Stimulated activated CD8-positive, alpha-beta memory T cell treated with anti-CD3 and anti-CD28 coated beads, Interleukin-15, amount 100 ng/mL, for 48 hours (primary cell): ENCODE measurements at places on chromosomes 6 and 20.

DNA sequence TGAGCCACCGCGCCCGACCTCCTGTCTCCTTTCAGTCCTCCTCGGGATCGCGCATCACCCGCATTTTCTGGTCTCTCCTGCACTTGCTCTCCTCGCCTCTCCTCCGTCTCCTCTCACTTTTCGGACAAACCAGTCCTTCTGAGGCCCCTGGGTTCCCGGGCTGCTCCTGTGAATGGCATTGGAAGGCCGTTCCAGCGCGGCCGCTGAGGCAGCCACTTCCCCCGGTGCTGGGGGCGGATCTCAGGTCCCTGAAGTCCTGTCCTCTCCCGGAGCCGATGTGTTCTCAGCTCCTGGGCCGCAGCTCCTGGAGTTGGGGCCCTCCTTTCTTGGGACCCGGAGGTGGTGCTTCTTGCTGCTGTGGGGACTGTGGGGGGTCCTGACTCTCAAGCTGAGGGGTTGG, 803 bp downstream of the MICB start:
- DNase-seq = no peak

GRCh38 chr20:15199698-15200097, 862.3 kb upstream of the FLRT3 start:
- no peak for DNase-seq

DNA sequence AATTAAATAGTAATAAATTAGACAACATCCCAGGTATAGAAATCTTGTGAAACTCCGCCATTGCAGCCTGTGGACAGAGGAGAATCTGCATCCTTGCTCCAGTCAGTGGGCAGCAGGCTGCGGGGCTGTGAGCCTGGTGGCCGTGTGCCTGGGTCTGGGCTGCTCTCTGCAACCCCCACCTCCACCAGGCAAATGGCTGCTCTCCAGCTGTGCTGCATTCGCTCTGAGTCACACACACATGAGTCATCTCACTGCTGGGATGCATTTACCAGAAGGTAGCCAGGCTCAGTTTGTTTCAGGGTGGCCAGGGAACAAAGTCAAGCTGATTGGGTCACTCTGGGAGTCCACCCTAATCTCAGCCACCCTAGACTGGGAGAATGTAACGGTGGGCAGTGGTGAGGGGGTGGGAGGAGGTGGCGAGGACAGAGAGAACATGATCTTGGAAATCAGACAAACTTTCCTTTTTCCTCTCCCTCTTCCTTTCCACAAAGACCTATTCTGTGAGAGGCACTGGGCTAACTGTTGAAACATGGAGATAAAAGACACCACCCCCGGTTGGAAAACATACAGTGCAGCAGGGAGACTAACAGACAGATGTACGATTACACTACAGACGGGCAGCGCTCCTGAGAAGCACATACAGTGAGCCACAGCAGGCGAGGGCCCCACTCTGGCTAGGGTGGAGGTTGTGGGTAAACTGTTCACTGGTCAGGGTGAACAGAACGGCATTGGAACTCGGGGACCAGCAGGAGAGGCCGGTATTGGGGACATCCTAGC, 59.2 kb downstream of the TRAM2 start:
- DNase-seq = peak; percentile 38

DNA sequence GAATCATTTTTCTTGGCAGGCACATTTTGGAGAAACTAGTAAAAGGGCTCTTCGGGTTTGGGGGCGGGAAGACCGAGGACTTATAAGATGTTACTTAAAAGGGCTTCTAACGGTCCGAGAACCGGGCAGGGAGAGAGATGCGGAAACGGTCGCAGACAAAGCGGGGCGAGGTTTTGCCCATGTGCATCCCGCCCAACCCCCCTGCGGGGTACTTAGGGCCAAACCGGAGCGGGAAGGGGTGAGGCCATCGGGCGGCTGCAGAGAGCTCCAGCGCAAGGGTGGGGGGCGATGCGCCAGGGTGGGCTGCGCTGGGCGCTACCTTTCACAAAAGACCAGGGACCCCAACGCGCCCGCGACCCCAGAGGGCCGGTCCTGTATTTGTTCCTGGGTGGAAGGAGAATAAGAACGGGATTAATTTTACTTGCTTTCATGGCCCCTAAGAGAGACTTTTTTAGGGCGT, 616 bp downstream of the TUBB start:
- DNase-seq = no peak

GRCh38 chr20:51376111-51376510, 166.4 kb downstream of the NFATC2 start:
- DNase-seq = no peak

GRCh38 chr6:163248051-163248450, 166.5 kb upstream of the QKI start:
- no peak for DNase-seq

- no peak for DNase-seq
Measured at GRCh38 chr6:2655844-2656433, 94.8 kb downstream of the MYLK4 start.

DNA sequence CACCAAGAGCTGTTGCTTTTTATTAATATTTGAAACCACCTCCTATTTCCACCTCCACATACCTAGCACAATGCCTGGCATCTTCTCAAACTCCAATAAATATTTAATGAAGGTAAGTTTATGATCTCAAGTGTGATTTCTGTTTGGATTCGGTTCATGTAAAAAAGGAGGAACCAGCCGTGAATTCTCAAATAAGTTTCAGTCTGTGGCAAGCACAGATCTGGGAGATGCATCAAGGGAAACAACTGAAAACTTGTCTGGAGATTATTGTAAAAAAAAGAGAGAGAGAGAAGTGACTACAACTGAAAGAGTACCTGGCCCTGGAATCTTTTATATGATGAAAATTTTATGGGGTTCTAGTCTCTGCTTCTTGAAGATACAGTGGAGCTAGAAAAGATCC, 52.8 kb upstream of the PNRC1 start:
- no peak for DNase-seq

- no peak for DNase-seq
Measured at GRCh38 chr20:35669681-35670080, 5.0 kb upstream of the CPNE1 start.

- DNase-seq = no peak
Measured at GRCh38 chr20:48999890-49000870, 45.9 kb upstream of the CSE1L start.

DNA sequence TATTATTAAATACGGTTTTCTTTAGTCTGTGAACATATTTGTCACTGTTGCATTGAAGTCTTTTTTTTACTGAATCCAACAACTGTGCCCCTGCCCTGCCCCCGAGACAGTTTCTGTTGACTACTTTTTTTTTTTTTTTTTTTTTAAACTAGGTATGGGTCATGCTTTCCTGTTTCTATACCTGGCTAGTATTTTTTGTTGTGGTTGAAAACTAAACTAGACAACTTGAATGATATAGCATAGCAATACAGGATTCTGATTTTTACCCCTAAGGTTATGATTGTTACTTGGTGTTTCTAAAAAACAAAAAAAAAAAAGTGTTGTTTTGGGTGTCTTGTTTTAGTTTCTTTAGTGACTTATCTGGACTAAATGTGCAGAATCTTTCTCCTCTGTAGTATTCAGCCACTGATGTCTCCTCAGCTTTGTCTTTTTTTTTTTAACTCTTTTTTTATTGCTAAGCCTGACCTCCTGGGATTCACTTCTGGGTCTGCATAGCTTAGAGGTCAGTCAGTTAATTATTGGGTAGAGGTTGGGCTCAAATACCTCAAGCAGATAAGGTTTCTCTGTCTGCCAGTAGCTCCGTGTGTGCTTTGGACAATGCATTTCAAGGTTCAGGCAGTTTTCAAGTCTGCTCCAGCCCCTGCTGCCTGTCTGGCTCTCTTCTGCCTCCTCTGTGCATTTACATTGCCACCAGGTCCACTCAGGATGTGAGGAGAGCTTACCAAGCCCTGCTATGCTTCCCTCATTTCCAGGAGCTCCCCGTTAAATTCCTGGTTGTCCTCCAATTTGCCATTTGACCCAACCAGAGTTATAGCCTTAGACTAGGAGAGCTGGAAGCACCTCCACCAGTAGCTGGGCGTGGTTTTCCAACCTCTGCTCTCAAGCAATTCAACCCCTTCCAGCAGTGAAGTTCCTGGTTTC, 91.4 kb downstream of the SYNDIG1 start:
- no peak for DNase-seq

GRCh38 chr6:162856885-162857284, 129.1 kb downstream of the PACRG start:
- no peak for DNase-seq

DNA sequence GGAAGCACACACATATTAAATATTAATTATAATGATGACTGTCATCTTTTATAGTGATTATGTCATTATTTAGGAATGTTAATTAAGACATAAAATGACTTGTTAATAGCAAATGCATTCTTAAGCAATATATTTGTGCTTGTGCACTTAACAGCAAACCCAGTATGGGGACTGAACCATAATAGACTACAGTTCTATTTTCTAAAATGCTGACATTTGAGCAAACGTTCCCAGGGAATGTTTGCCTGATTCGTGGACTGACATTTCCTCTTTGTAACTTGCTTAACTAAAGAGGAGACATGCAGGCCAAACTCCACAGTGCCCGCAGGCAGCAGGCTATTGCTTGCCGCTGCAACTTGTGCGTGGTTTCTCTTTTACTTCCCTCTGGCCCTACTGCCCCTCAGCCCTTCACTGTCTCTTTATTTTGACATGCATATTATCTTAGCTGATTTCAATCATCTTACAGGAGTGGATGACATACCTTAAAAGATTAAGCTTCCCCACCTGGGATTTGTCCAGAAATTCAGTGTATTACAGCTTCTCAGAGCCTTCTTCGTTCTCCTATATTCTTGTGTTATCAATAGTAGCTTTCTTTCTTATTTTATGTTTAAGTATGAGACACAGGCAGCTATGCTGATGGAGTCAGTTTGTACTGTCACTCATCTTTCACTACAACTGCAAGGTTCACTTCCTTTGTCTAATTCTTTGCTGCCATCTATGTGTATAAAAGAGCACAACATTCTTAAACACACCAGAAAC, 141.5 kb downstream of the GMDS start:
- DNase-seq = no peak

GRCh38 chr6:138971601-138972000, 16.5 kb downstream of the REPS1 start:
- DNase-seq = no peak

DNA sequence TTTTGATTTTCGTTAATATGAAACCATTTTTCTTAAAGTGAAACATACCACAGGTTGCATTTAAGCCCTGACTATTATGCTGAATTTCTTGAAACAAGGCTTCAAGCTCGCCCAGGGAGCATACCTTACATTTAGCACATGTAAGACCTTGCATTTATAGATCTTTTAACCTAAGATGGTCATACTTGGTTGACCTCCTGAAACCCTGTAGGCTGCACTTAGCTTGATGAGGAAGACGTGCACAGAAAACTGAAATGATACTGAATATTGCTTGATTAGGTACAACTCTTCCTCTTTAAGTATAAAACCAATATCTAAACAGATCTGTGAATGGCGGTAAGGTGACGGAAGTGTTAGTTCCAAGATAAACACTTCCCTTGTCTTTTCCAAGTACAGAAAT, 82.2 kb downstream of the CTNNBL1 start:
- DNase-seq = no peak

GRCh38 chr20:15802020-15802419, 771.2 kb downstream of the KIF16B start:
- DNase-seq = no peak

DNA sequence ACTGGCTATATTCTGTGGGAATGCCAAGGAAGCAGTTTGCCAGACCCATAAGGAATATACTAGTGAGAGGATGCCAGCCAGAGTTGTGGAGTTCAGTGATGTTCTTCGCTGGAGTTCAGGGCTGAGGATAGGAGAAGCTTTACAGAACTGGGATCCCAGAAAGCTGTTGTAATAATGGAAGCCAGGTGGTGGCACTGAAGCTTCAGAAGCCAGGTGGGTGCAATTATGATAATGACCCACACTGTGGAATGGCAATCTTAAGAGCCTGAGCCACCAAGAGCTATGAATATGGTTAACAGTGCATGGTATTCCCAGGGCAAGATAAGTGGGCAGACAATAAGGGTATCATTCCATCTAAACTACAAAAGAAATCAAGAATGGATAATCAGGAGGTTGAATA, 25.1 kb upstream of the ENPP1 start:
- DNase-seq = no peak

- no peak for DNase-seq
Measured at GRCh38 chr6:113317442-113317841, 539.7 kb upstream of the MARCKS start.

GRCh38 chr6:131724114-131724513, 13.3 kb upstream of the CTAGE9 start:
- no peak for DNase-seq

GRCh38 chr20:8601542-8601912, 467.4 kb upstream of the PLCB4 start:
- no peak for DNase-seq

GRCh38 chr6:90458353-90459224, 128.3 kb downstream of the MAP3K7 start:
- peak; percentile 84 for DNase-seq

DNA sequence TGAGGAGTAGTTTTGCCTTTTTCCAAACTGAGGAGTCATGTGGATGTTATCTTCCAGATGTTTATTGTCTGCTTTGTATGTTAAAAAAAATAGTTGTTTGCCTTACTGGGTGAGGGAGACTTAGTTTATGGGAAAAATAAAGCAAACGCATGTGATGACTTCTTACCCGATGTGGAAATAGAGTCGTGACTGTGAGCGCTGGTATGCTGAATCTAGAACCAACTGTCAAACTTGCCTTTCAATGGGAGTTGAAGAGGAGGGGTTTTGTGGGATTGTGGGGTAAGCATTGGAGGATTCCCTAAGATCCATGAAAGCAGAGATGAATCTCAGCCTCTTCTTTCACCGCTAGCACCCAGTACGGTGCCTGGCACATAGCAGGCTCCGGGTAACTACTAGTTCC, 5.3 kb downstream of the DCBLD1 start:
- DNase-seq = no peak

GRCh38 chr6:162056061-162056460, 671.5 kb downstream of the PRKN start:
- DNase-seq = no peak

- DNase-seq = no peak
Measured at GRCh38 chr20:22370137-22370536, 214.2 kb downstream of the FOXA2 start.

GRCh38 chr6:81942067-81942370, 189.5 kb upstream of the TENT5A start:
- DNase-seq = no peak

DNA sequence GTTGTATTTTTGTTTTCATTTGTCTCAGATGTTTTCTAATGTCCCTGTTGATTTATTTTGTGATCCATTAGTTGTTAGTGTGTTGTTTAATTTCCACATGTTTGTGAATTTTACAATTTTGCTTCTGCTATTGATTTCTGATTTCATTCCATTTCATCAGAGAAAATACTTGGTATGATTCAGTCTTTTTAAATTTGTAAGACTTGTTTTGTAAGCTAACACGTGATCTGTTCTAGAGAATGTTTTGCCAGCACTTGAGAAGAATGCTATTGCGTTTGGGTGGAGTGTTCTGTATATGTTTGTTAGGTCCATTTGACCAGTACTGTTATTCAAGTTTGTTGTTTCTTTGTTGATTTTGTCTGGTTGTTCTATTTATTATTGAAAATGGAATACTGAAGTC, 53.9 kb downstream of the KIZ start:
- DNase-seq = no peak

GRCh38 chr20:13928901-13929300, 61.5 kb downstream of the SEL1L2 start:
- DNase-seq = no peak
